H9 (cell line): ENCODE measurements at places on chromosomes 13 and 19. TPM values are rescaled to one million over a fixed set of nuclear protein-coding genes. Genes with fewer than 3 reads are reported as not detected.

- peaks cover 6% of the 10 kb centered on the region; the same call in 1 of the 2 replicates for H3K36me3 ChIP-seq
- DNase-seq = peak; percentile 67
- no peak overlapping the region for H3K27ac ChIP-seq
- H3K27me3 ChIP-seq = no peaks in the 10 kb centered on the region
- no peak overlapping the region for H3K4me3 ChIP-seq
- H3K4me1 ChIP-seq = no peaks in the 10 kb centered on the region
Observed at GRCh38 chr19:43406297-43406696, 8.4 kb upstream of the TEX101 start.

CCDC70 gene
- total RNA-seq = not detected in 2 replicates

- peaks cover 2% of the 10 kb centered on the region; the same call in 2 of the 3 replicates for H3K36me3 ChIP-seq
- no peak overlapping the region for H3K27ac ChIP-seq
- DNase-seq = no peak
- no peaks in the 10 kb centered on the region for H3K27me3 ChIP-seq
Observed at GRCh38 chr13:24280720-24281119, 28.7 kb upstream of the C1QTNF9 start.

- no peak overlapping the region for H3K4me3 ChIP-seq
- H3K36me3 ChIP-seq = no peaks in the 10 kb centered on the region; the same call in 1 of the 2 replicates
- no peaks in the 10 kb centered on the region for H3K4me1 ChIP-seq
- no peaks in the 10 kb centered on the region for H3K27me3 ChIP-seq
Observed at GRCh38 chr13:84705982-84706710, 823.9 kb upstream of the SLITRK1 start.

BRSK1 gene
- 43.5 and 47.0 TPM in 2 replicates for total RNA-seq

WIZ gene
- 33.3 and 33.6 TPM in 2 replicates for total RNA-seq

DNA sequence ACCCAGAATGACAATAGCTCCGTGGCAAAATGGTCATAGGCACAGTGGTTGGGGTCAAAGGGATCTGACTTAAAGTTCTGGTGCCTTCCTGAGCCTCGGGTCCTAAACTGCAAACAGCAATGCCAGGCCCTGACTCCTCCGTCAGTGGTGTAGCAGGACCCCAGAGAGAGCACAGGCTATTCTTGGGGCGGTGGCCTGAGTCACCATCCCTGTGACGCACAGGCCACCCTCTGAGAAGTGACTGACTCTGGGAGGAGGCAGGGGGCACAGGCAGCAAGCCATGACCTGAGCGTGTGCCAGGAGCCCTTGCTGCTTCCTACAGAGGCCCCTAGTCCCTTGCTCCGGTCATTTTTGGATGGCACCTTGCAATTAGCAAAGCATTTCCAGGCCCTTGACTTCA, 18.7 kb downstream of the PLVAP start:
- no peaks in the 10 kb centered on the region for H3K4me1 ChIP-seq
- H3K27me3 ChIP-seq = no peaks in the 10 kb centered on the region
- no peak overlapping the region for H3K27ac ChIP-seq
- no peak overlapping the region for H3K4me3 ChIP-seq
- no peak for DNase-seq

DNA sequence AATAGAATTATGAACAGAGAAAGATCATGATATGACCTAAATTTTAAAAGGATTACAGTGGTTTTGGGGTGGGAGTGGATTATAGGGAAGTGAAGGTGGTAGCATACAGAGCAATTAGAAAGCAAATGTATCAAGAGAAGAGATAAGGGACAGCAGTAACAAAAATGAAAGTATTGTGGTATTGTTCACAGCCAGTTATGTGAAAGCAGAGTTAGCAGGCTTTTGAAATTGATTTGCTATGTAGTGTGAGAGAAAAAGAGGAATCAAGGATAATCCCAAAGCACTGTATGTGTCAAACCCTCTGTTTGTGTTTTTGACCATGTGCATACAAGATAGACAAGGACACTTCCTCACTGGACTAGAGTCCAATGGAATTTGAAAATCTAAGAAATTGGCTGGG, 1721.4 kb downstream of the PCDH9 start:
- DNase-seq = no peak
- no peak overlapping the region for H3K27ac ChIP-seq
- no peaks in the 10 kb centered on the region for H3K27me3 ChIP-seq
- no peaks in the 10 kb centered on the region for H3K4me1 ChIP-seq

ZFR2 gene
- total RNA-seq = 18.3 and 18.5 TPM in 2 replicates

DNA sequence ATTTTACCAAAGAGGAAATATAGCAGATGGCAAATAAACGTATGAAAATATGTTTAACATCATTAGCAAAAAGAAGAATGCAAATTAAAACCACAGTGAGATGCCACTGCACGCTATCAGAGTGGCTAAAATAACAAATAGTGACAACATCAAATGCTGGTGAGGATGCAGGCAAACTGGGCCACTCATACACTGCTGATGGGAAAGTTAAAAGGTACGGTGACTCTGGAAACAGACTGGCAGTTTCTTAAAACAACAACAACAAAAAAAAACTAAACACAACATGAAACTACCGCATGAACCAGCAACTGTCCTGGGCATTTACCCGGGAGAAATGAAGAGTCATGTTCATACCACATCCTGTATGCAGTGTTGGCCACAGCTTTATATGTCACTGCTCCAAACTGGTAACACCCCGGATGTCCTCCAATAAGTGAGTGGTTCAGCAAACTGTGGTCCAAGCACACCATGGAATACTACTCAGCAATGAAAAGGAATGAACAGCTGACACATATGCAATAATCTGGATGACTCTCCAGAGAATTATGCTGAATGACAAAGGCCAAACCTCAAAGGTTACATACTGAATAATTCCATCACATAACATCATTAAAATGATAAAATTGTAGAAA, 22.3 kb downstream of the EPS15L1 start:
- no peak overlapping the region for H3K27ac ChIP-seq
- H3K36me3 ChIP-seq = peaks cover 4% of the 10 kb centered on the region; the same call in 1 of the 2 replicates
- H3K4me1 ChIP-seq = peaks cover 2% of the 10 kb centered on the region; the same call in 1 of the 2 replicates
- no peak for DNase-seq

LILRB5 gene
- 0.09 TPM in 1 of 2 replicates, not detected in the other for total RNA-seq

OSCAR gene
- total RNA-seq = 0.24 and 0.53 TPM in 2 replicates

GRCh38 chr19:1437609-1438008, 587 bp upstream of the RPS15 start:
- peaks cover 53% of the 10 kb centered on the region for H3K36me3 ChIP-seq
- H3K27ac ChIP-seq = no peak overlapping the region
- H3K27me3 ChIP-seq = no peaks in the 10 kb centered on the region
- H3K4me1 ChIP-seq = no peaks in the 10 kb centered on the region
- peak overlapping the region; percentile 96 for H3K4me3 ChIP-seq
